Right hindlimb (tissue), 1 donor: ENCODE measurements at places on chromosomes 3 and 15.

- no peak for DNase-seq
Measured at GRCh38 chr3:180175572-180175971, 138.8 kb upstream of the PEX5L start.

DNA sequence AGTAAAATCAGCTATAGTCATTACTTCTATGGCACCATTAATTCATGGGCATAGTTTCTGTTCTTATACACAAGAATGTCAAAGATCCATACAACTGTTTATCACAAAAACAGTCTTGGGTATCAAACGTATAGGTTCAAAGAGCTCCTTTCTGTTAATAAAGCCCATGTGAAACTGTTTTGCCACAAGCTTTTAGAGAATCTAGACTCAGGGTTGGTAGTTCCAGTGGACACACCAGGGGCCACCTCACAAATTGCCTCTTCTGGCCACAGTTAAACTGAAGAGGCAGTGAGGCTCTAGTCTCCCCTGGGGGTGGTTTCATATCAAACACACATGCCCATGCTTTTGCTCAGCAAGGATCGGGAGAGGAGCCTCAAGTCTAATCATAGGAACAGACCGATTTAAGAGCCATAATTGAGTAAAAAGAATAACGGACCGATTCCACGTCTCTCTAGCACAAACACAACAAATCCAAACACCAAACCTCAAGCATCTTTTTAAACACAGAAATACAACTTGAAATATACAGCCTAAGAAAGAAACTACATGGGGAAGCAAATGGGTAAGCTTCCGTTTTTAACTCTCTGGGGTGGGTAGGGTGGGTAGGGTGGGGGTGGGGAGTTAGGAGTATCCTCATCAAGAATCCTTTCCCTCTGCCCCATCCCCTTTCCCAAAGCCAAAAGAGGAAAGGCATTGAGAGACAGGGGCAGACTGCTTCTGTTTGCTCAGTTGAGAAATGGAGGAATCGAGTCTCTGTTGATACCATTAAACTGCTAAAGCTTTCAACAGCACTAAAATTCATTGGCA, 443.3 kb downstream of the MAGI1 start:
- no peak for DNase-seq

DNA sequence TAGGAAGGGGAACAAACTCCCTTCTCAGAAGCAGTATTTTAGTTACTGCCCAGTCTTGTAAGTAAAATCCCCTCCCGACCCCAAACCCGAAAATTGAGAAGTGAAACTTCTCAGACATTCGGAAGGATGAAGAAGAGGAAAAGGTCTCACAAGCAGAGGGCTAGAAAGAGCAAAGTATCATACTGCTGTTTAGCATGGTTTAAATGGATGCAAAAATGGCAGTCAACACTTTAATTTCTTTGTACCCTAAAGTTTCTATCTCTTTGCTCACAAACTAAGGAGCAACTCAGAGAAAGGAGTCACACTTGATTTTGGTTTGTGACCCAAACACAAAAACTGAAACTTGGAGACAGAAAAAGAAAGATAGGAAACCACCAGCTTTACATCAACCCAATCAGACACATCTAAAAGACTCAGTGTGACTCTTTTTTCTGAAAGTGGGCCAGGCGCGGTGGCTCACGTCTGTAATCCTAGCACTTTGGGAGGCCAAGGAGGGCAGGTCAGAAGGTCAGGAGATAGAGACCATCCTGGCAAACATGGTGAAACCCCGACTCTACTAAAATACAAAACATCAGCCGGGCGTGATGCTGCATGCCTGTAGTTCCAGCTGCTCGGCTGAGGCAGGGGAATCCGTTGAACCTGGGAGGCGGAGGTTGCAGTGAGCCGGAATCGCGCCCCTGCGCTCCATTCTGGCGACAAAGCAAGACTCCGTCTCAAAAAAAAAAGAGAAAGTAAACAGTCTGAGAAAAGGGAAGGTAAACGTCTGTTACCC, 63.2 kb upstream of the ATP11B start:
- no peak for DNase-seq

- DNase-seq = no peak
Measured at GRCh38 chr15:77064063-77064462, 6.8 kb downstream of the TSPAN3 start.

- no peak for DNase-seq
Measured at GRCh38 chr3:52845157-52845556, 10.3 kb upstream of the MUSTN1 start.

GRCh38 chr15:33091983-33092693, 102.4 kb downstream of the FMN1 start:
- DNase-seq = no peak

- no peak for DNase-seq
Measured at GRCh38 chr15:39075756-39076341, 505.0 kb upstream of the THBS1 start.

DNA sequence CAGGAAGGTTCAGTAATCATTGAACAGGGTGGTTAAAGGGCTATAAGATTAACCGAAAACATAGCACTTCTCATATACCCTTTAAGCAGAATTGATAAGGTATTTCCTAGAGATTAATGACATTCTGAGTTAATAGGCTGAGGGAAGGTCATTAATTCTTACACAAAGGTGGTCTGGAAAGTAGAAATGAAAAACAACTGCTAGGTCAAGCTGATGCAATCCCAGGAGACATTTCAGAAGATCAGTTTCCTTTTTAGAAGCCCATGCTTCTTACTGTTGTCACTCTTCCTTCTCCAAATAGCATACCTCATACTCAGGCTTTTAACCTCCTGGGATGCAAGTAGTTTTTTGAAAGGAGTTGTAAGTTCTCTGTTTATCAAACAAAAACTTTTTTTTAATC, 8.8 kb downstream of the FILIP1L start:
- DNase-seq = no peak

GRCh38 chr3:142866841-142867631, 21.8 kb downstream of the PCOLCE2 start:
- no peak for DNase-seq

DNA sequence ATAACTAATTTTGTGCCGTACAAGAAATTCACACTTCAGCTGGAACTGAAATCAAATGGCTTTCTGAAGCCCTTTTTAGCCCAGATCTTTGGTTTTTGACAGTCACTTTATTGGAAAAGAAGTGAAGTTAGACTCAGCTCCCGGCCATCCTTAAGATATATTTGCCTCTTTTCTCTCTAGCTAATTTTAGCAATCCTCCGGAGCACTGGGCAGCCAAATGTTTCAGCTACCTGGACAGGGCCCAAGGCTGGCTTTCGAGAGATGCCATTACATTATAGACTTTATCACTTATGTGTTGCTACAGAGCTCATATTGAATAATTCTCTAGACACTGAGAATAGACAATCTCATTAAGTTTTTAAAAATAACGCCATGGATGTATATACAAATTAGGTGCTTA, 28.5 kb upstream of the RPL39L start:
- DNase-seq = no peak

- DNase-seq = peak; percentile 25
Measured at GRCh38 chr3:51539291-51539941, 897 bp downstream of the RAD54L2 start.

DNA sequence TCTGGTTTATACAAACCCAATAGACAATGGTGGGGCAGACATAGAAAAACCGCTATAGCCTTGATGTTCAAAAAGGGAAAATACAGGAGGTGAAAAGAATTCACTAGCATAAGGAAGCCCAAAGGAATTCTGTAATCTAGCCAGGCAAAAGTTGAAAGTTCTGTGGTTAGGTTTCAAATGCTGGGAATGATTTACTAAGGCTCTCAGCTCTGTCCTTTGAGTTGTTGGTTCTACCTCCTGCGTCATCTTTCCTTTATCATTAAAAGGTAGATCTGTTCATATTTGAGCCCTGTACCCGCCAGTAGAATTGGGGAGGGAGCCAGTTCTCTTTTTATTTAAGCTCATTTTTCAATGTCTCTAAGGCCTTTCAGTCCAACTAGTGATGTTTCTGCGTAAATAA, 866.5 kb downstream of the IGSF11 start:
- no peak for DNase-seq

GRCh38 chr3:65605876-65606432, 432.8 kb downstream of the MAGI1 start:
- DNase-seq = no peak

GRCh38 chr3:158403013-158403412, 168.0 kb upstream of the MLF1 start:
- DNase-seq = no peak

DNA sequence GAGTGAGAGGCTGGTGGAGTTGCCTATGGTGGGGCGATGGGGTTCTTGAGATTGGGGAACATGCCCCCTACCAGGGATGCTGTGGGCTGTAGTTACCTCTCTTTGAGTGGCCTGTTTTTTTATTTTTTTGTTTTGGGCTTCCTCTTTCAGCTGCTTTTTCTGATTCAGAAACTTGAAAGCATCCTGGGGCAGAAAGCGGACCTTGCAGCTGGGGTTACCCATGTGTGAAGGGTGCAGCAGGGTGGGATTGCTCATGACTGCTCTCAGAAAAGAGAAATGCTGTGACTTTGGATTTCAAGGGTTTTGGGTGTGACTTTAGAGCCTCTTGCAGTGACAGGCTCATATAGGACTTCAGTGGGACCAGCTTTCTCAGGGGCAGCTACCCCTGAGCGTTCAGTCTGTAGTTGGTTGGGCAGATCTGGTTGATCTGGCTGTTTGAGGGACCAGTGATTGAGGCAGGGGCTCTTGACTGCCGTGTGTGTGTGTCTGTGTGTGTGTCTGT, 1.8 kb downstream of the LIMD1 start:
- no peak for DNase-seq

DNA sequence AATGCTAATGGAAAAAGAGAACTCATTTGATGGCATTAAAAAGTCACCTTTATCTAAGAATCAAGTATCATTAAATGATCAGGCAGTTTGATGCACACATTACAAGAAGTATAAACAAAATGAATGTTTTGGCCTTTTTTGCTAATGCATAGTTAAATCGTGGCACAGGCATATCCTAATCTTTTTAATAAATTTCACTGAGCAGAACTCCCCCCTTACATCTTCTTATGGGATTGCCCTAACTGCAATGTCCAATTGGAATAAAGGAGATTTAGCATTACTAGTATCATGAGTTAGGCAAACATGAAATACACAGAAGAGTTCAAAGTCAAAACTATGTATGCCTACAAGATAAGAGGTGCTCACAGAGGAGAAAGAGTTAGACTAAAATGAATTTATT, 32.7 kb downstream of the USF3 start:
- no peak for DNase-seq

DNA sequence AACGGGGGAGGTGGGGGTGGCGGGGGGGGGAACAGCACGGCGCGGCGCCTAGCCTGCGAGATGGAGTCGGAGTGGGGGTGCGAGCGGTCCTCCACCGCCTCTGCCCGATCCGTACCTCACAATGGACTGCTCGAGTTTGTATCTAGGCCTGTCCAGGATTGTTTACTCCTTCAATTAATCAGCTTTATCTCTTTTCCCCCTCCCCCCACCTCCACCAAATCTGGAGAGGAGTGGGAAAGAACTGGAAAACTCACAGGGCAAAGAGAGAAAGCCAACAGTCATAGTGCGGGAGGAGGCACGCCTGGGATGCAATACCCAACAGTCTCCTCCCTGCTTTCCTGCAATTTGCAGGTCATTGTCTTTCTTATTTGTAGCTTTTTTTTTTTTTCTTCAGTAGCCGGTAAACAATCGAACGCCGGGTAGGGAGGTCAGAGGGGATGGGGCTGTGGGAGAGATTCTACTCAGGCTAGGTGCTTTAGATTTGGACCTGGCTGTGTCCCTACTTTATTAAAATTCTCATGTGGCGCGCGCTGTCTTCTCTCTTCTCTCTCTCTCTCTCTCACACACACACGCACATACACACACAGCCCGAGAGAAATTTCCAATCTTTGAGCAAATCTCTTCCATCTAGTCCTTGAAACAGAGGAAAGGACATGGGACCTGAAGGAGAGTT, 6.9 kb upstream of the MEIS2 start:
- no peak for DNase-seq

DNA sequence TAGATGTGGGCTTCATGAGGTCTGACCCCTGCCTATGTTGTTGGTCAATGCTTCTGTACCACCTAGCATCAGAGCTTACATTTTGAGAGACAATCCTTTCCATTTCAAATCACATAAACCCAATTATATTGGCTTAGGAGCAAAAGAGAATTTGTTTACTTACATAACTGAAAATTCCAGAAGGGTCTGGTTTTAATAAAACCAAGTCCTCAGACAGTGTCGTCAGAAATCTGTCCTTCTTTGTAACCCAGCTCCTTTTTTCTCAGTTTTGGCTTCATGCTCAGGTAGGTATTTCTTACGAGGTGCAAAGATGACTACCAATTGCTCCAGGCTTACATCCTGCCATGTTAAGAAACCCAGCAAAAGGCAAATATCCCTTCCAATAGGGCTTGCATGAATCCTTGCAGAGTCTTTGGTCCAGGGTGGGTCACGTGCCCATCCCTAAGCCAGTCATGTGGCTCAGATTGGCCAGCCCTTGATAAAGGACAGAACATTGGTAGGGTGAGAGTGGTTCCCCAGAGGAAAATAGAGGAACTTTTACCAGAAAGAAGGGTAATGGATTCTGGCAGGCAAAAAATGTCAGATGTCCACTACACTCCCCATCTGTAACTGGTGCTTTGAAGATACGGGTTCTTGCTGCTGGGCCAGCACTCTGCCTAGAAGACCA, 50.2 kb upstream of the VILL start:
- DNase-seq = no peak

- no peak for DNase-seq
Measured at GRCh38 chr15:66963710-66964109, 101.7 kb upstream of the SMAD3 start.

GRCh38 chr15:75149867-75150709, 51.6 kb upstream of the C15orf39 start:
- no peak for DNase-seq

GRCh38 chr15:76206325-76206976, 104.8 kb downstream of the ETFA start:
- peak; percentile 56 for DNase-seq

DNA sequence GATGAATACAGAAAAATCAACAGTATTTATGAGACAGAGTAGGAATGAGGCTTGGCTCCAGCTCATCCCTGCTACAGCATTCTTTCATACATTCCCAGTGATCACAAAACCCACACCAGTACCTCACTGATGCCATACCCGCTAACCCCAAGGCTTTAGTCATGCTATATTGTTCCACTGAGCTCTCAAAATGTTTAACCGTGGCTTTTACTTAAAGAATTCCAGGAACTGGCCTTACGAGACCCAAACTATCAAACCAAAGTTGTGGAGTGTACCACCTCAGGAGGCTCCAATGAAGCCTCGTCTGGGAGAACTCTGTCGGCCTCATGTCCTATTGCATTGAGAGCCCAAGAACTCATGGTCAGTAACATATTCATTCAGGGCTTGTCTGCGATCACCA, 278.9 kb downstream of the ULK4 start:
- DNase-seq = no peak

DNA sequence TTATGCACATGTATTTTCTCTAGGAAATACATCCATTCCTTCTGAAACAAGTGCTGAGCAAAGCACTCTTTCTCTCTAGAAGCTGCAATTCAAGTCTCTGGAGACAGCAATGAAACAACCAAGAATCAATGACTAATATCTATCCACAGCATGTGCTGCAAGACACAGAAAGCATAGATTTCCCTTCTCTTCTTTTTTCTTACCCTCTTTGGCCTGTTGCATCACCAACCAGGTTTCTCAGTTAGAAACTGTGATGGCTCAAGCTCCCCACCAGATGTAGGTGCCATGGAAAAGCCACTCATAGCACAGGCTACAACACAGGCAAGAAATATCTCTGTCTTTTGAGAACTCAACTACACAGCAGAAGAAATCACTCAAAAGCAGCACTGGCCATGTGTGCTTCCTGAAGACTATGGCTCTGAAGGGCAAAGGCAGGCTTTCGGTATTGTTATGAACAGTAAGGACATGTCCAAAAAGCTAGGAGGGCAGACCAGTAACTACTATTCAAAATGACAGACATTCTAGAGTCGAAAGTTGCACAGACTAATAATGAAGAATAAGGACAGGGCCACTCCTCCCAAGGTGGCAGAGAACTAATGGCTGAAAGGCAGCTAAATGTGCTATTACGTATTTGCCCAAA, 15.5 kb downstream of the ZDHHC3 start:
- no peak for DNase-seq
